ENCODE measurements at places on chromosomes 2 and 18. TPM values are rescaled to one million over a fixed set of nuclear protein-coding genes. Genes with fewer than 3 reads are reported as not detected.
A peak's percentile ranks its signal among the peaks of the same experiment; 100 is the strongest.

The DTNA gene
- 0.54 TPM for polyA plus RNA-seq

The STAT4 gene
- polyA plus RNA-seq: 7.3 TPM

DNA sequence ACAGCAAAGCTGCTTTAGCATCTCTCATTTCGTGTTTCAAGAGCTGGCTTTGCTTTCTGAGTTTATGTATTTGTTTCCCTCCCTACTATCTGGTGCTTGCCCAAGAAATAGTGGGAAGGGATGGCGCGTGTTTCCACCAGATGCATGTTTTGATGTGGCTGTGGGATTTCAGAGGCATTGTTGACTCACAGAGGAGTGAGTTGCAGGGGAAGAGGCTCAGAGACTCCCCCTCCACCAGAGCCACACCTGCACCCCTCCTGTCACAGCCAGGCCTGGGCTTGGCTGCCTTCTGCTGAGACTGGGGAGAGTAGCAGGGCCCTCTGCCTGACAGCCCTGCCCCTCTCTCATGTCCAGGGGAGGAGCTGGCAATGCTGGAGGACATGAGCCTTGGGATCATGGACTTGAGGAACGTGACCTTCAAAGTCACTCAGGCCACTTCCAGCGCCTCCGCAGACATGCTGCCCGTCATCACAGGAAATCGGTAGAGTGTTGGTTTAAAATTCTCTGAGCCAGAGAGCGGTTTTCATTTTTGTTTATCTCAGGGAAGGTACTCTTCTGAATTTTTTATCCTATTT, 42.9 kb downstream of the COA5 start:
- H3K4me3 ChIP-seq: no peak overlapping the region
- DNase-seq: no peak
- H3K36me3 ChIP-seq: peaks cover 68% of the 10 kb centered on the region

DNA sequence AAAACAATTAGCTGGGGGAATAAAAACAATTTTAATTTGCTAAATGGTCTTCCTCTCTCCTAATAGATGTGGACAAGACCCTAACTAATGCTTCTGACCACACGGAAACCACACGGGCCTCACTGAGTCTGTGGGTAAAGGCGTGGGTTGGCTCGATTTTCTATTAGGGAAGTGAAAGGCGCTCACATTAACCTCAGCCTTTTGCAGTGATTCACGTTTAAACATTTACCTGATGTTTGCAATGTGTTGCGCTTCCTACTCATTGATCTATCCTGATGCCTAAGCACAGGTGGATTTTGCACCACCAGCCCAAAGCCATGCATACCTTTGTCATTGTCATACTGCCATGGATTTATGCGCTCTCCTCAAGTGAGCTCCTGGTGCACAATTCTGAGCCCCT, 35.6 kb upstream of the NRP2 start:
- DNase-seq: peak; percentile 38
- no peaks in the 10 kb centered on the region for H3K36me3 ChIP-seq
- H3K27ac ChIP-seq: no peak overlapping the region
- H3K4me1 ChIP-seq: no peaks in the 10 kb centered on the region

DNA sequence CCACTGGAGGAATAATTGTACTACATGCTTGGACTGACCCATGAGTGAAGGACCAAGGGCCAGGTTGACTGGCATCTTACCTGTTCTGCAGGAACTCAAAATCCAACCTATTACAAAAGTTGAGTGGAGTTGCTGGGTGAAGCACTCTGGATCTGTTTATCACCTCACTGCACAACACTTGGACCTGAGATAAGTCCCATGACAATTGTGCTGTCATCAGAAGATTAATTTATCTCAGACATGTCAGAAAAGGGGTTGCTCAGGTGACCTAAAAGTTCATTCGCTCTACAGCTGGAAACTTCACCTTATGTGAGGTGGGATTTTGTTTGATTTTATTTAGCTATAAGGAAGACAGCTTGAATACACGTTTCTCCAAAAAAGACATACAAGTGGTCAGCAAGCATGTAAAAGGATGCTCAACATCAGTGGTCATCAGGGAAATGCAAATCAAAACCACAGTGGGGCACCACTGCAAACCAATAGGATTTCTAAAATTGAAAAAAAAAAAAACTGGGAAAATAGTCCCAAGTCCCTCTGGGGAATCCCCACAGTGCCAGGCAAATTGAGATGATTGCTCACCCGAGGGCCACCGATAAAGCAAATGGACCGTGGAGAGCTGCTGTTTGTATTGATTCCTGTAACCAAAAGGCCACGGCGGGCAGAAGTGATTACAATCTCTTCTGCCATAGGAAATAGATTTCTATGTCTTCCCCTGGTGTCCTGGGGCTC, 65.8 kb upstream of the SLC35F5 start:
- H3K4me1 ChIP-seq: no peaks in the 10 kb centered on the region
- H3K36me3 ChIP-seq: no peaks in the 10 kb centered on the region
- H3K27me3 ChIP-seq: no peaks in the 10 kb centered on the region
- H3K4me3 ChIP-seq: no peak overlapping the region
- DNase-seq: no peak
